ENCODE measurements at places on chromosomes 1 and 21.

DNA sequence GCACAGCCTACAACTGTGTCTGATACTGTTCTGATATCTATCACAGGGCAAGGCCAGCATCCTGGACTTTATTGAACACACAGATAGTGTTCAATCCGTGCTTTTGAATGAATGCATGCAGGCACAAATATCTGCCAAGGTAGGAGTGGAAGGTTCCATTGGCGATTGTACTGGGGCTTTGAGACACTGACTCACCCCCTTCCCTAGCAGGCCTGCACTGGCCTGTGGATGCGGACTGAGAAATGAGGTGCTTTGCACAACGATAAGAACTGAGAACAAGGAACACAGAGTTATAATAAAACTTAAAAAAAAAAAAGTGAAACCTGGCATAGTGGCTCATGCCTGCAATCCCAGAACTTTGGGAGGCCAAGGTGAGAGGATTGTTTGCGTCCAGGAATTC is 62.4 kb upstream of the NGF start:
- DNase-seq, result no peak

GRCh38 chr1:18963968-18964367 is 7.5 kb upstream of the IFFO2 start:
- no peak for DNase-seq

DNA sequence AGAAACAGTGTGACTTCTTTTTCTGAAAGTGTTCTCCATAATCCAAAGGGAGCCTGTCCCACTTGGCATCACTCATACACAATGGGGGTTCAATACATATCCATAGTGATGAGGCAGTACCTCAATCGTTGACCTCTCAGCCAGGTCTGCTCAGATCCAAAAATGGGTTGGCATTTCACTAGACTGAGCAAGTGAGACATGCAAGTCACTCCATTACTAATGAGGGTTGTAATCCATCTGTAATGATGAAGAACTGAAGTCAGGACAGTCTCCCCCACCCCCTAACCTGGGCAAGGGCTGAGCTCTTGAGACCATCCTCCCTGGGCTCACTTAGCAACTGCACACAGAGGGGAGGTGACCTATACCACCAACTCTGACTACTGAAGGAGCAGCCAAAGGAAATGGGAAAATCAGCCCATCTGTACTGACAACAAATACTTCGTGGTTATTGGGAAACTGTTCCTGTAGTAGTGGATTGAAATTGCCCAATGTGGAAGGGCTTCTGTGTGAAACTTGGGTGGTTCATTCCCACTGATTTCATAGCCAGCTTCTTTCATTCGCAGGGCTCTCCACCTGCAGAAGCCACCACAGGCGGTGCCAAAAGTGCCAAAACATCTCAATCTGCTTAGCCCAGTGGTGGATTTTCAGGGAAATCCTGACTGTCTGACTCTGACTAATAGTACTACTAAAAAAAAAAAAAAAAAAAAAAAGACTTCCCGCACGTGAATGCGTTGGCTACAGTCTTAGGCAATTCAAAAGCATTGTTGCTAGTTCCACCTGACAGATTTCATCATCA is 5.0 kb downstream of the NGF start:
- peak; percentile 91 for DNase-seq

DNA sequence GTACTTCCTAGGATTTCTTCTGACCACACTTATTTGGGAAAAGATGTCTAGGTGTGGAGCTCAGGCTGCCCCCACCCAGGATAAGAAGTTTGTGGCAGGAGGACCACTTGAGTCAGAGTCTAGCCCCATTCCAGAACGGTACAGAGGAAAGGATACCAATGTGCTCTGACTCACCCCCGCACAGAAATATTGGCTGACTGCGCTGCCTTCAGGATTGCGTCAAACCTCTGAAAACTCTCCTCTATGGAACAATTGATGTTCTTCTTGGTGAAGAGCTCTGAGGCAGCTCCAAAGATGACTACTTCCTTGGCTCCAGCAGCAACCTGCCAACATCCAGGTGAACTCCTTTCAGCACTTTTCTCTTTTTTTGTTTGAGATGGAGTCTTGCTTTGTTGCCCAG is 11.2 kb downstream of the HMGCL start:
- no peak for DNase-seq

- DNase-seq, result no peak
Observed at GRCh38 chr1:195345149-195345548, 1263.1 kb downstream of the KCNT2 start.

- no peak for DNase-seq
Observed at GRCh38 chr21:36964827-36965719, 1.4 kb downstream of the HLCS start.

- peak; percentile 35 for DNase-seq
Observed at GRCh38 chr1:100455478-100456072, 82.4 kb upstream of the GPR88 start.

DNA sequence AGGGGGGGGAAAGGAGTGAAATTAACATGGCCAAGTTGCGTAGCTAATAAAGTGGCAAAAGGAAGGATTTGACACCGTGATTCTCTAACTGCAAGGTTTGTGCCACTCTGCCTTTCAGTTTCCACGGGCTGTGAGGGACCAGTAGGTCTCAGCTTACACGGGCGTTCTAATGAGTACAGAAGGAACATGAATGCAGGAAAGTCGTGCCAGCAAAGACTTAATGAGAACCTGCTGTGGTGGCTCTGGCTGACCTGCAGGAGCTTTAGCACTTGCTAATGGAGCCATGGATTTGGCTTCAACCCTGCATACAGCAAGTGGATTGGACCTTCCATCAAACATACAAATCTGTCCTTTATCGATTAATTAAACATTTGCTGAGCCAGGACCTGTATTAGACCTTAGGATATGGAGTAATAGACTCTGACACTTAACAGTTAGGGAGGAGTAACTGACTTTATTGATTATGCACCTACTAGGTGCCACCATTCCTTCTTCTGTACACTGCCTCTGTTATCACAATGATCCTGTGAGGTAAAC is 15.1 kb upstream of the PITHD1 start:
- no peak for DNase-seq

GRCh38 chr1:92933459-92933858 is 27.8 kb downstream of the DIPK1A start:
- peak; percentile 39 for DNase-seq

DNA sequence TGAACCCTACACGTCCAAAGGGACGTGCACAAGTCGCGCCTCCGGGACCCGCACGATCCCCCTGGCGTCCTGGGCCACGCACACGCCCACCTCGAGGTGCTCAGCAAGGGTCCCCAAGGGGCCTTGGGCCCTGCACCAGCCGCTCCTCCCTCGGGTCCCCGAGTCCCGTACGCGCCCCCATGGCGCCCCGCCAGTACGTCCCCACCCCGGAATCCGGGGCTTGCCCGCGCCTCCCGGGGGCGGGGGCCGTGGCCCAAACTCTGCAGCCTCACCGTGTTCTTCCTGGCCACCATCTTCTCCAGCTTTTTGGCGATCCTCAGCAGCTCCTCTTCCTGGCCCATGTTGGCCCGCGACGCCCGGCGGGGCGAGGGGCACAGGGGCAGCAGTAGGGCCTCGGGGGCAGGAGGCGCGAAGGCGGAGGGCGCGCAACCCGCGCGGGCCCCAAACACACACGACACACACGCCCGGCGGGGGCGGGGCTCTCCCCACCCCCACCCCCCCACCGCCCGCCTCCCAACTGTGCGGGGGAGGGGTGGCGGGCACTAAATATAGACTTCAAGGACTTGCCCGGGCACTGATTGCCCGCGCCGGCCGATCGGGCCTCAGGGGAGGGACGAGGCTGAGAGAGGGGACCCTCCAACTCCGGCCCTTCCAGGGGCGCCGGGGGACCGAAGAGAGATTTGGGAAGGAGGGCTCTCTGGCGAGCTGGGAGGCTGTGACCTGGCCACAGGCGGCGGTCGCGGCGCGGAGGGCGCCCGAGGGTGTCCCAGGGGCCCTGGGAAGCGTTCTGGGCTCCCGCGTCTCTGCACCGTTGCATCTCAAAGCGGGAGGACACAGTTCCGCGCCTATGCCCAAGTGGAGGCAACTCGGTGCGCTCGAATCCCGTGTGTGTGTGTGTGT is at the start of gene TCEA3:
Gene TCEA3 (minus strand): TSS at position 456 of the 900 bp plus-strand sequence. CDS start 115 bp downstream, at position 341.
- DNase-seq, result peak; percentile 32

DNA sequence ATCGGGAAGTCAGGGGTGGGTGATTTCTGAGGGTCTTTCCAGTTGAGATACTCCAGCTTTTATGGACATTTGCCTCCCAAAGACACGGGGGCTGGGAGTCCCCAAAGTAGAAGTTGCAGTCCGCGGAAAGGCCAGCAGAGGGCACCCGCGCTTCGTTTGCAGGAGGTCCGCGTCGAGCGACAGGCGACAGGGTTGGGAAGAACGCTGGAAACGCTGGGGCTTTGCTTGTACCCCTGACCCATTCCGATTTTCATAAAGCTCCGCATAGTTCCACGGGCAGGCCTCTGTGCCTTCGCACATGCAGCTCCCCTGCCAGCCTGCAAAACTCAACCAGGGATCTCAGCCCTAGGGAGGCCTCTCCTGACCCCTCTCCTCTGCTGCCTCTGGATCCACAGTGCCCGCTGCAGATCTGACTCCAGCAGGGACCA is 44.2 kb upstream of the LAPTM5 start:
- peak; percentile 69 for DNase-seq

- peak; percentile 6 for DNase-seq
Observed at GRCh38 chr1:172108161-172108893, 267.0 kb downstream of the DNM3 start.

DNA sequence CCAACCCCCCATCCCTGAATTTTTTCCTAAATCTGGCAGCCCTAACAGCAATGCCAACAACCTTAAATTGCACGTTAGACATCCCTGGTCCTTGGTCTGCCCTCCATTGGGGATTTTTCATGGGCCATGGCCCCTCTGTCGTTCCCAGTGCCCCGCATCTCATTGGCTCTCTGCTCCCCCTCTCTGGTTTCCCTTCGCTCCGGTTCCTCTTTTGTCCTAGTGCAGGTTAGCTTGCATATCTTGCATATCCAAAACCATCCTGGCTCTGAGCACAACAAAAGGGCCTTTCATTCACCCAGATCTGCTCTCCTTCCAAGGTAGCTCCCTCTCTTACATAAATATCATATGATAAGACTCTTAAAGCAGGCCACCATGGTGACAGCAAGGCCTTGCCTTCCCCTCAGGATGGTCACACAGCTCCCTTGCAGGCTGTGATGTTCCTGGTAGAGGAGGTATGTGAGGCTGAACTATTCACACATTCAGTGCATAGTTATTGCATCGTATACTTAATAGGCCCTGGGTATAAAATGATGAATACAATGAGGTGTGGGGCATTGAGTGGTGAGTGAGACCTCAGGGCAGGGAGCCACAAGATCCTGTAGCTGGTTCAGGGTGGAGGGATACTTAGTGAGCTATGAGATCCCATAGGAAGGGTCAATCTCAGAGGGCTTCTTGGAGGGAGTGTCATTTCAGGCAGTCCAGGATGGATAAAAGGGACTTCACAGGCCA is 45.2 kb downstream of the TENT5C start:
- DNase-seq, result no peak

DNA sequence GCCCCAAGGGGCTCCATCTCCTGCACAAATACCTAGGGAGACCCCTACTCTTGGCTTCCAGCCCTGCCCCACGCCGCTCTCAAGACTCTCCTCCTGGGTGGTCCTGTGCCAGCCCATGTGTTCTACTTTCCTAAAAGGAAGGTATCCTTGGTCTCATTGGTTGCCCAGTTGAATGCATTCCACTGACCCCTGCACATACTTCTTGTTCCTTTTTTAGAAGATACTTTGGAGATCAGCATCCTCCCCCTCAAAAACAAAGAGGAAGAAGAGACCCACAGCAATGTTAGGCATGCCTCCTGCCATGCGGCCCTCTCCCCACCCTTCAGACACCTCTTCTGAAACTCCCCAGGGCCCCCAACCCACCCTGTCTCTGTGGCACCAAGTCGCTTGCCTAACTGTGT is 4.1 kb downstream of the SLAMF9 start:
- no peak for DNase-seq

- no peak for DNase-seq
Observed at GRCh38 chr21:42160111-42160721, 58.7 kb upstream of the ABCG1 start.

- DNase-seq, result no peak
Observed at GRCh38 chr1:1051127-1051810, 22.8 kb downstream of the RNF223 start.

GRCh38 chr1:82778612-82779011 is 977.9 kb downstream of the ADGRL2 start:
- DNase-seq, result peak; percentile 8

- DNase-seq, result no peak
Observed at GRCh38 chr1:229197265-229197585, 73.7 kb upstream of the RAB4A start.

- DNase-seq, result no peak
Observed at GRCh38 chr1:56070601-56071000, 508.8 kb downstream of the PLPP3 start.

DNA sequence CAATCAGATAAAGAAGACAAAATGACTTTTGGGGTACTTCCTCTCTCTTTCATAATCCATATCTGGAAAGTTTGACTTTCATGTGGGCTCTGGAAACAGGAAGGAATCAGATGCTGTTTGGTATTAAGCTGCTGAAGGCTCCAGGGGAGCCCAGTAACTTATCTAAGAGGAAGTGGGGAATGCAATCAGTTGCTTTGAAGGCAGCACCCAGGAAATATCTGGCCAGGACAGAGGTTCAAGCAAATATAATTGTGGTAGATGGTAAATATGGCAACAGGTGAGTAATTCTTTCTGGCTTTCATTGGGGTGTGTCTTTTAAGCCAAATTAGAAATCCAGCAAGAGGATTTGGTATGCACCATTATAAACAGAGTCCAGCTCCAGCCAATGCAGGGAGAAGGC is 44.4 kb downstream of the COLGALT2 start:
- no peak for DNase-seq

GRCh38 chr21:40386981-40387747 is 459.8 kb downstream of the DSCAM start:
- DNase-seq, result no peak

GRCh38 chr1:229127301-229127700 is 143.6 kb upstream of the RAB4A start:
- DNase-seq, result peak; percentile 29

- no peak for DNase-seq
Observed at GRCh38 chr1:205715628-205716027, 34.4 kb downstream of the NUCKS1 start.

- DNase-seq, result no peak
Observed at GRCh38 chr1:234727018-234727940, 117.3 kb upstream of the IRF2BP2 start.

DNA sequence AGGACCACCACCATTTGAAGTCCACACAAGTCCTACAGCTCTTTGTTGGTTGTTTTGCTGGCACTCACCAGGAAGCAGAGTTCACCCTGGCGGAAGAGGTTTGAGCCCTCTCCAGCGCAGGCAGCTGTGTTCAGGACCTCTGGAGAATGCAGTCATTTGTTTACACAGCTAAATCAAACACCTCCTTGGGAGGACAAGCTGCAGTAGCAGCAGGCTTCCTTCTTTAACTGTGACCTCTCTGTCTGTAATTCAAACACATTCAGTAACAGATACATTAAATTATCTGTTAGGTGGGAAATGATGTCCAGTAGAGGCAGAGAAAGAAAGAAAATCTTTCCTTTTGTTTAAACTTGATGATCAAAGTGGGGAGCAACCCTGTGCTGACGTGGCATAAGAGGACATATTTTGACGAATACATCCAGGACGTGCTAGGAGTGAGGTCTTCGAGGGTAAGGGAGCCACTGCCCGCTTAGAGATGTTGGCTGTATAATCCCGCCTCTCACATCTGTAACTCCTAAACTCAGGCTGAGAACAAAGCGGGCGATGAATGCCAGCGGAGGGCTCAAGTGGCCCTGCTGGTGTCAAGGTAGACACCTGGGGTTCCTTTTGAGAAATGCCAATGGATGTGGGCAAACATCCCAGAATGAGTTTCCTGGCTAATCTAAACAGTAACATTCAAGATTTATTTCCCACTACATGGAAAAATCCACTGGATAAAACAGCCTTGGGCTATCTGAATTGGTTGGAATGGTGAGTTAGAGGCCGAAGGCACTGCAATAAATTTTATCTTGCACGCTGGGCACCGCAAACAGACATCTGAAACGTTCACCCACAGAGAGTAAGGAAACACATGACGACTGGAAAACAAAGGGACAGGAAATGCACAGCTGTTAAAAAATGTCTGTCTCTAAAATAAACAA is 51.7 kb downstream of the ABCA4 start:
- DNase-seq, result peak; percentile 70

Data from fibroblast of pulmonary artery (primary cell).